ENCODE measurements at places on chromosomes 1 and 21. TPM values are rescaled to one million over a fixed set of nuclear protein-coding genes. Genes with fewer than 3 reads are reported as not detected.

Gene NTRK1
- 1.9 TPM for total RNA-seq

Gene CHD5
- total RNA-seq, result 0.56 TPM

Gene AUNIP
- not detected for total RNA-seq

Gene CD52
- 541 TPM for total RNA-seq

Gene ECM1
- total RNA-seq, result 16.9 TPM

Gene CNR2
- total RNA-seq, result not detected

GRCh38 chr1:114610546-114611245, 29.3 kb upstream of the BCAS2 start:
- no peak overlapping the region for H3K4me3 ChIP-seq
- H3K36me3 ChIP-seq, result peaks cover 19% of the 10 kb centered on the region
- no peaks in the 10 kb centered on the region for H3K27me3 ChIP-seq
- no peak overlapping the region for H3K27ac ChIP-seq
- H3K4me1 ChIP-seq, result no peaks in the 10 kb centered on the region

DNA sequence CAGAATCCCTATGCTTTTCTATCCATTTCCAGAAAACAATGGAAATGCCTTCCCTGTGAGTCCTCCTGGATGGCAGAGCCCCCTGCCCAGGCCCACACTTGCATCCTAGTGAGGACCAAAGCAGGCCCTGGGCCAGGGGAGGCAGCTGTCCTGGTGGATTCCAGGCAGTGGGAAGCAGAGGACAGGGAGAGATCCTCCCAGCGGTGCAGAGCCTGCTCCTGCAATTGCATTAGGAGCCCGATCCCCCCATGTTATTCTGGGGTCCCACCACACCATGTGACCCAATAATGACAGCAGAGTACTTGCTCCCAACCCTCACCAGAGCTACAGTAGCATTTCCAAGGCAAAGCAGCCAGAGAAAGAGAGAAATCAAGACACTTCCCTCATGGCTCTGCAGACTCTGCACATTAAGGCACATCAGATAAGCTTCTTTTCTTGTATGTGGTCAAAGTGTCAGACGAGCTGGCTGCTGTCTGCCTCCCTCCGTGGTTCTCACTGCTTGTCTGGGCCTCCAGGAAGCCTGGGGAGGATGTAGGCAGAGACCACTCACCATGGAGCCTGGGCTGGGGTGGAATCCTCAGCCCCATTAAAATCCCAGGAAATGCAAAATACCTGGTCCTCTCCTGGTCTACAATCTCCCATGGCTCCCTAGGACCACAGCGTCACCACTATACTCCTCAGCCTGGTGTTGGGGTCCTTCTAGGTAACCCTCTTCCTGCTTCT, 54.9 kb upstream of the RUNX3 start:
- H3K4me3 ChIP-seq, result no peak overlapping the region
- no peak overlapping the region for H3K27ac ChIP-seq
- DNase-seq, result no peak

- no peaks in the 10 kb centered on the region for H3K27me3 ChIP-seq
- H3K36me3 ChIP-seq, result peaks cover 77% of the 10 kb centered on the region
- no peak for DNase-seq
- H3K4me1 ChIP-seq, result no peaks in the 10 kb centered on the region
- no peak overlapping the region for H3K27ac ChIP-seq
- no peak overlapping the region for H3K4me3 ChIP-seq
These were observed 55.0 kb downstream of the TTC3 start for GRCh38 chr21:37128076-37128475.

DNA sequence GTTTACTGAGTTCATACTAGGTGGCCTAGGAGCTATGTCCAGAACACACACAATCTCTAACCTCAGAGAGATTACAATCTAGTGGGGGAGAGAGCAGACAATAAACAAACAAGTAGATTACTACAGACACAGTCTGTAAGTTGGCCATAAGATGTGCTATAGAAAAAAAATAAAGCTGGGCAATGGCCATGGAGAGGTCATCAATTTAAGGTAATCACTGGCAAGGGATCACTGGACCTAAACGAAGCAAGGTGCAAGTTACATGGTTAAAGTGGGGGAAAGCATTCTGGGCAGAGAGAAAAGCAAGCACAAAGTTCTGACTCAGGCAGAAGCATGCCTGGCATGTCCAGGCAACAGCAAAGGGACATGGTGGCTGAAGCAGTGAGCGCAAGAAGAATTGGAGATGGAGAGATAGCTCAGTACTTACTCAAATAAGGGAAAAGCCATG, 147.0 kb downstream of the RERE start:
- H3K36me3 ChIP-seq, result no peaks in the 10 kb centered on the region
- DNase-seq, result no peak
- H3K27me3 ChIP-seq, result no peaks in the 10 kb centered on the region
- H3K27ac ChIP-seq, result no peak overlapping the region
- no peak overlapping the region for H3K4me3 ChIP-seq
- H3K4me1 ChIP-seq, result peaks cover 55% of the 10 kb centered on the region
